ENCODE measurements at places on chromosomes 6 and 20. TPM values are rescaled to one million over a fixed set of nuclear protein-coding genes. Genes with fewer than 3 reads are reported as not detected.

The HMGCLL1 gene
- not detected for total RNA-seq

The SLC52A3 gene
- 0.42 TPM for total RNA-seq

The TFAP2B gene
- not detected for total RNA-seq

The ENPP1 gene
- 0.42 TPM for total RNA-seq

The PKHD1 gene
- total RNA-seq: not detected

The ZBTB46 gene
- total RNA-seq: 0.93 TPM

The GABRR2 gene
- not detected for total RNA-seq

The TNFRSF21 gene
- 157 TPM for total RNA-seq

The ZNF343 gene
- total RNA-seq: 9.3 TPM

The TRIM15 gene
- not detected for total RNA-seq

The LRP11 gene
- 103 TPM for total RNA-seq

The GMEB2 gene
- 7.5 TPM for total RNA-seq

The DYNLT2 gene
- total RNA-seq: 0.56 TPM

The NPEPL1 gene
- total RNA-seq: 12.6 TPM

The PPP1R3G gene
- 0.28 TPM for total RNA-seq

The NUP43 gene
- total RNA-seq: 12.4 TPM

The LRRN4 gene
- 0.14 TPM for total RNA-seq

The GUCA1A gene
- not detected for total RNA-seq

The PACSIN1 gene
- total RNA-seq: not detected

The ARMH2 gene
- not detected for total RNA-seq

The WFDC5 gene
- total RNA-seq: 1.2 TPM
